ENCODE measurements at places on chromosomes 11 and 22. TPM values are rescaled to one million over a fixed set of nuclear protein-coding genes. Genes with fewer than 3 reads are reported as not detected.

DNA sequence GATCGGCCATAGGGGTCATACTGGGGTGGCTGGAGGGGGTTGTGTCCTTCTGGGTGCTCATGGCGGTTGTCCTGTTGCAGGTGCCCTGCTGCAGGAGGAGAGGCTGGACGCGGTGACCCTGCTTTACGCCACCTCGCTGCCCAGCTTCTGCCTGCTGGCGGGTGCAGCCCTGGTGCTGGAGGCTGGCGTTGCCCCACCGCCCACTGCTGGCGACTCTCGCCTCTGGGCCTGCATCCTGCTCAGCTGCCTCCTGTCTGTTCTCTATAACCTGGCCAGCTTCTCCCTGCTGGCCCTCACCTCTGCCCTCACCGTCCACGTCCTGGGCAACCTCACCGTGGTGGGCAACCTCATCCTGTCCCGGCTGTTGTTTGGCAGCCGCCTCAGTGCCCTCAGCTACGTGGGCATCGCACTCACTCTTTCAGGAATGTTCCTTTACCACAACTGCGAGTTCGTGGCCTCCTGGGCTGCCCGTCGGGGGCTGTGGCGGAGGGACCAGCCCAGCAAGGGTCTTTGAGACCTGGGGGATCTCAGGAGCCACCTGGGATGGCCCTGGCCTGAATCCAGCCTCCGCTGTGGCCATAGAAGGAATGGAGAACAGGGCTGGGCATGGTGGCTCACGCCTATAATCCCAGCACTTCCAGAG, 11.1 kb downstream of the SLC35E4 start:
- H3K4me1 ChIP-seq = peaks cover 7% of the 10 kb centered on the region
- no peak for DNase-seq
- H3K27me3 ChIP-seq = no peaks in the 10 kb centered on the region
- no peaks in the 10 kb centered on the region for H3K36me3 ChIP-seq
- H3K27ac ChIP-seq = no peak overlapping the region

GRCh38 chr11:129248618-129249017, 56.5 kb upstream of the ARHGAP32 start:
- peak; percentile 76 for DNase-seq
- no peak overlapping the region for H3K4me3 ChIP-seq
- H3K27me3 ChIP-seq = no peaks in the 10 kb centered on the region
- no peaks in the 10 kb centered on the region for H3K36me3 ChIP-seq

GRCh38 chr11:2104524-2105440, 34.4 kb downstream of the IGF2 start:
- DNase-seq = no peak
- no peak overlapping the region for H3K27ac ChIP-seq

DNA sequence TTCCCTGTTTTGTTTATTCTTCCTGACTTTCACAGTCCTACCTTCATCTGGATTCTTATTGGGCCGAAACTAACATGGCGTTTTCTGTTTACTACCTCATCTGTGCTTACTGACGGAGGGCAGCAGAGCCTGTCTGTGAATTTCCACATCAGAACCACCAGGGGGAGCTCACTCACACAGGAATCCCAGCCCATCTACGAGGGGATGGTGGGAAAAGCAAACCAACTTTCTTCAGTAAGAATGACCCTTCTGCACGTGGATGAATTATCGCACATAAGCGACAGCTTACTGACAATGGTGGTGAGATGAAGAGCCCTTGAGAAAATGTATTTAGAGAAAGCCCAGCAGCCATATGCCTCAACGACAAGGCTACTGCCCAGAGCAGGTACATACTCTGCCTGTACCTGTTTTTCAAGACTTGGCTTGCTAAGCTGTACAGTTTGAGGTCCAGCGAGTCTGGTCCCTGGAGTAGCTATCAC, 42.5 kb downstream of the LARGE2 start:
- peaks cover 28% of the 10 kb centered on the region for H3K36me3 ChIP-seq
- no peak overlapping the region for H3K4me3 ChIP-seq
- DNase-seq = peak; percentile 97
- H3K27me3 ChIP-seq = no peaks in the 10 kb centered on the region

Gene DNAJB7
- not detected for total RNA-seq
